Mesendoderm (in vitro differentiated cells): ENCODE measurements at places on chromosomes 7 and 10.

DNA sequence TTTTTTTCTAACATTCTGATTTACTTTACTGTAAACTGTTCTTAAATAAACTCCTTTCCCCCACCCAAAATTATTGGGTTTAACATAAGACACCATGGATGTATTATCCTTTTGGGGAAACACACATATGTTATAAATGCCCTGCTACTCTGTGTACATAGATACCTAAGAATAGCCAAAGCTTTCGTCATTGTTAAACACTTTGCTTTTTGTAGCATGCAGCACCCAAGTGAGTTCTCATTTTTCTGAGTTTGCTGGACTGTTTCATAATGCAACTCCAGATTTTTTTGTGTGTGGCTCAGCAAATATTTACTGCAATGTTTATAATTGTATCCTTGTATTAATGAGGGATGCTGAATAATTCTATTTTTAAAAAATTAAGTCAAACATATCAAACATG is 86.9 kb downstream of the VTI1A start:
- no peaks in the 10 kb centered on the region for H3K27me3 ChIP-seq
- H3K27ac ChIP-seq: no peak overlapping the region
- no peaks in the 10 kb centered on the region for H3K36me3 ChIP-seq
- H3K4me3 ChIP-seq: no peak overlapping the region
- H3K4me1 ChIP-seq: peaks cover 4% of the 10 kb centered on the region
- no peak for DNase-seq

DNA sequence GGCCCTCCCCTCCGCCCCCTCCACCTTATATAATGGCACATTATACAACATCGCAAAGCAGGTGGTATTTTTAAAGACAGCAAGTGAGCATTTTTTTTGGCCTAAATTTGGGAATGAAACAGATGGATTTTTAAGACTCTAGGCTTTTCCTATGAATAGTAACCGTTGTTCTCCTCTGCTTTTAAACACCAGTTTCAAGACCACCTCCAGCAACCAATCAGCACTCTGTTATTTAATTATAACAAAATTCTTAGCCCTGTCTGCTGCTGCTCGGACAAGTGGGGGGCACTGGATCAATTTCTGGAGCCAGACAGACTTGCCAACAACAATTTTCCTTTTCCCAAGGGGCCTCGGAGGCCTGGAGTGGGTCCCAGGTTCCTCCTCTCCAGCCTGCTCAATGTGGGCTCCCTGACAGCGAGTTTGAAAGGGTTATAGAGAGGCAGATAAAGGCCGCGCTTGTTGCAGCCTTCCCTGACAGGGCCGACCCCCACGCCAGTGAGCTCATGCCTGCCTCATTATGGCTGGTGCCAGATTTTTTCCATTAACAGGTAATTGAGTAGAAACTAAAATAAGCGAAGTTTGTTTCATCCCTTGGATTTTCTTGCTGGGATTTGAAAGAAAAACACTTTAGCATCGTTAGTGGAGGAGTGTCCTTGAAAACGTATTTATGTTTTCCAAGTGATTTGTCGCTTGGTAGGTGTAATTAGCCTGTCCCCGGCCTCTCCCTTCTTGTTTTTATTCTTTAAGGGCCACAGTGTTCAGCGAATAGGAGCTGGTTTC is 227.3 kb downstream of the TCF7L2 start:
- no peaks in the 10 kb centered on the region for H3K36me3 ChIP-seq
- no peaks in the 10 kb centered on the region for H3K4me1 ChIP-seq
- H3K27me3 ChIP-seq: no peaks in the 10 kb centered on the region
- DNase-seq: no peak
- H3K4me3 ChIP-seq: no peak overlapping the region

DNA sequence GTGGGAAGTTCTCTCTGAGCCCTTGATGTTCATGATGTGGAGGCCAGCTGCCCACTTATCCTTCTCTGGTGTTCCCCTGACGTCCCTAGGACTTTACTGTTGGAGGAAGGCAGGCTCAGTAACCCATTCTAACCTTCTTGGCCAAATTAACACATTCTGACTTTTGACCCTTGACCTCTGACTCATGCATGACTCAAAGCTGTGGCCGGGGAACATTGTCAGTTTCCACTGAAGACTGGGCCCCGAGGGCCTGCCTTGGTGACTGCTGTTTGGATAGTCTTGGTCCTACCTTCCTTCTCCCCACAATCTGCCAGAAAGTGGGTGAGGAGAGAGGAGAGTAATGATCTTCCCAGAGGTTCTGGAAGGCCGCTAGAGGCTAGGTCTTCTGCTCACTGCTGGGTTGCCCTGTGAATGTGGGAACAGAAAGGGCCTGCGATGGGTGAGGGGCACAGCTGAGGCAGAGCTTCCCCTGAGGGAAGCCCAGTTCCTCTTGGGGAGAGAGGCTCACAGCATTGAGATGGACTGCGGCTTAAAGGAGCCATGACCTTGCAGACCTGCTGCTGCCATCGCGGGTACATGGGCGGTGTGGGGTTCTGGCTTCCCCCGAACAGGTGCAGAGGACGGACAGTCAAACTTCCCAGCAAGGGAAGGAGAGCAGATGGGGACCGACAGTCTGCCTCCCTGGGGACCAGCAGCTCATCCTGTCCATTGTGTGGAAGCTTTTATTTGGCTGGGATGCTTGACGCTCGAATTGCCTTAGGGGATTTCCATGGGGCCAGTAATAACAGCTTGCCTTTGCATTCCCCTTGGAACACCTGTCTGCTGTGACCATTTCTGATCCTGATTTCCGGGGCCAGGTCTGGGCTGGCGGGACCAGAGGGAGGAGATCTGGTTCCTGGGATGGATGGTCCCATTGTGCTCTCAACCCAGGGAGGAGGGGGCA is 43.8 kb downstream of the ADAMTS14 start:
- H3K36me3 ChIP-seq: no peaks in the 10 kb centered on the region
- no peak overlapping the region for H3K27ac ChIP-seq
- DNase-seq: peak; percentile 52
- H3K27me3 ChIP-seq: no peaks in the 10 kb centered on the region
- peaks cover 5% of the 10 kb centered on the region for H3K4me1 ChIP-seq

GRCh38 chr10:99767901-99768300 is 14.5 kb upstream of the ABCC2 start:
- DNase-seq: no peak
- no peak overlapping the region for H3K27ac ChIP-seq
- H3K4me3 ChIP-seq: no peak overlapping the region
- no peaks in the 10 kb centered on the region for H3K36me3 ChIP-seq
- no peaks in the 10 kb centered on the region for H3K27me3 ChIP-seq

GRCh38 chr7:2622869-2623697 is 8.7 kb upstream of the TTYH3 start:
- no peaks in the 10 kb centered on the region for H3K27me3 ChIP-seq
- no peak overlapping the region for H3K27ac ChIP-seq
- H3K4me3 ChIP-seq: no peak overlapping the region
- peaks cover 7% of the 10 kb centered on the region for H3K4me1 ChIP-seq

DNA sequence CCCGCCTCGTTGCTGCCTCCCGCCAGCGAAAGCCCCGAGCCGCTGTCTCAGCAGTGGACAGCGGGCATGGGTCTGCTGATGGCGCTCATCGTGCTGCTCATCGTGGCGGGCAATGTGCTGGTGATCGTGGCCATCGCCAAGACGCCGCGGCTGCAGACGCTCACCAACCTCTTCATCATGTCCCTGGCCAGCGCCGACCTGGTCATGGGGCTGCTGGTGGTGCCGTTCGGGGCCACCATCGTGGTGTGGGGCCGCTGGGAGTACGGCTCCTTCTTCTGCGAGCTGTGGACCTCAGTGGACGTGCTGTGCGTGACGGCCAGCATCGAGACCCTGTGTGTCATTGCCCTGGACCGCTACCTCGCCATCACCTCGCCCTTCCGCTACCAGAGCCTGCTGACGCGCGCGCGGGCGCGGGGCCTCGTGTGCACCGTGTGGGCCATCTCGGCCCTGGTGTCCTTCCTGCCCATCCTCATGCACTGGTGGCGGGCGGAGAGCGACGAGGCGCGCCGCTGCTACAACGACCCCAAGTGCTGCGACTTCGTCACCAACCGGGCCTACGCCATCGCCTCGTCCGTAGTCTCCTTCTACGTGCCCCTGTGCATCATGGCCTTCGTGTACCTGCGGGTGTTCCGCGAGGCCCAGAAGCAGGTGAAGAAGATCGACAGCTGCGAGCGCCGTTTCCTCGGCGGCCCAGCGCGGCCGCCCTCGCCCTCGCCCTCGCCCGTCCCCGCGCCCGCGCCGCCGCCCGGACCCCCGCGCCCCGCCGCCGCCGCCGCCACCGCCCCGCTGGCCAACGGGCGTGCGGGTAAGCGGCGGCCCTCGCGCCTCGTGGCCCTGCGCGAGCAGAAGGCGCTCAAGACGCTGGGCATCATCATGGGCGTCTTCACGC is 825 bp downstream of the ADRB1 start:
- H3K27ac ChIP-seq: no peak overlapping the region
- H3K4me3 ChIP-seq: no peak overlapping the region
- peaks cover 2% of the 10 kb centered on the region for H3K4me1 ChIP-seq
- peak; percentile 32 for DNase-seq
- H3K36me3 ChIP-seq: no peaks in the 10 kb centered on the region

DNA sequence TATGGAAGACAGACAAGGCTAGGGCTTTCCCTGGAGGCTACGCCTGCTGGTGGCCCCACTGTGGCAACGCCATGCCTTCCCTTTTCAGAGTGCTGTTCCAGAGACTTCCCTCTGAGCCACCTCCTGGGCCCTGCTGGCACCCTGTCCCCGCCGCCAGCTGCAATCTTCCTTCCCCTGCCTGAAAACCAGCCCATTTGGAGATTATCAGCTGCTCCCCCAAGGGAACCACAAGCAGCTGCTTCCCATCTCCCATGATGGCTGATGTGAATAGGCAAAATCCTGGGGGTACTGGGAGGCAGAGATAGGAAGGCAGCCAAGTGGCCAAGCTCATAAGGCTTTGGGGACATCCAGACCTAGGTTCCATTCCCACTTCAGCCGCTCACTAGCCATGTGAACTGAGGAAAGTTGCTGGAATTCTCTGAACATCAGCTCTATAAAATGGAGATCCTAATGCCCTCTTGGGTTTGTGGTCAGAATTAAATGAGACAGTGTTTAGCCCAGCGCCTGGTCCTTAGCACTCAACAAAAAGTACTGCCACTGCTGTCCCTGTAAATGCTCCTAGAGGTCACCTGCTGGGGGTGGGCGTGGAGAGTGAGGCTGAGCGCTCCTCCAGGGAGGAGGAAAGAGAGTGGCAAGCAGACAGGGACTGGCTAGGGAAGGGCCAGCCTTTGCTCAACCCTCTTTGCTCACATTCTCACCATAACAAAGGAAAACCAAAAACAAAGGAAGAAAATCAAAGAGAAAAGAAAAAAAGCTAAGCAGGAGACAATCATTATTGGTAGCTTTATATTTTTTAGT is 5.9 kb downstream of the TSPAN33 start:
- no peak overlapping the region for H3K4me3 ChIP-seq
- no peaks in the 10 kb centered on the region for H3K27me3 ChIP-seq
- H3K4me1 ChIP-seq: no peaks in the 10 kb centered on the region

- no peaks in the 10 kb centered on the region for H3K27me3 ChIP-seq
- H3K36me3 ChIP-seq: no peaks in the 10 kb centered on the region
- H3K4me3 ChIP-seq: no peak overlapping the region
- DNase-seq: no peak
These were observed 232.6 kb upstream of the FERD3L start for GRCh38 chr7:19377611-19378344.

- no peaks in the 10 kb centered on the region for H3K27me3 ChIP-seq
- DNase-seq: no peak
- no peak overlapping the region for H3K4me3 ChIP-seq
These were observed 14.6 kb upstream of the BRI3 start for GRCh38 chr7:98266840-98267239.

DNA sequence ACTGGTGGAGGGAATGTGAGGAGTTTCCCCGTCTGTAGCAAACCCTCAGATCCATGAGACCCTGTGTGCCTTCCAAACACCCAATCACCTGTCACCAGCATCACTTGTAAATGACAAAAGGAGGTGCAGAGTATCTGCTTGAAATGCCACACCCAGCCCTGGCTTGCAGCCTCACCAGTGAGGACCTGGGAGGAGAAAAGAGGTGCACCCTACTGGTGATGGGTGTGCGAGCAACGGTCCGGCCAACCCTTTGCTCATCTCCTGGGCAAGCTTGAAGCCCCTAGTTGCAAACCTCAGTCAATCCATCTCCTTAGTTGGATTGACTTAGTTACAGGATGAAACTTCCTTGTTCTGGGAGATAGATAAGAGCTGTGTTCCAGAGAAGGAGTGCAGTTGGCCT is 62.4 kb upstream of the WAPL start:
- no peak overlapping the region for H3K4me3 ChIP-seq
- peak; percentile 63 for DNase-seq
- no peaks in the 10 kb centered on the region for H3K4me1 ChIP-seq
- H3K36me3 ChIP-seq: no peaks in the 10 kb centered on the region
- H3K27ac ChIP-seq: no peak overlapping the region
- H3K27me3 ChIP-seq: no peaks in the 10 kb centered on the region

GRCh38 chr7:101950450-101951119 is 133.2 kb downstream of the CUX1 start:
- peaks cover 7% of the 10 kb centered on the region for H3K4me1 ChIP-seq
- H3K27ac ChIP-seq: no peak overlapping the region
- no peaks in the 10 kb centered on the region for H3K27me3 ChIP-seq
- peak; percentile 84 for DNase-seq
- no peak overlapping the region for H3K4me3 ChIP-seq
- H3K36me3 ChIP-seq: no peaks in the 10 kb centered on the region

DNA sequence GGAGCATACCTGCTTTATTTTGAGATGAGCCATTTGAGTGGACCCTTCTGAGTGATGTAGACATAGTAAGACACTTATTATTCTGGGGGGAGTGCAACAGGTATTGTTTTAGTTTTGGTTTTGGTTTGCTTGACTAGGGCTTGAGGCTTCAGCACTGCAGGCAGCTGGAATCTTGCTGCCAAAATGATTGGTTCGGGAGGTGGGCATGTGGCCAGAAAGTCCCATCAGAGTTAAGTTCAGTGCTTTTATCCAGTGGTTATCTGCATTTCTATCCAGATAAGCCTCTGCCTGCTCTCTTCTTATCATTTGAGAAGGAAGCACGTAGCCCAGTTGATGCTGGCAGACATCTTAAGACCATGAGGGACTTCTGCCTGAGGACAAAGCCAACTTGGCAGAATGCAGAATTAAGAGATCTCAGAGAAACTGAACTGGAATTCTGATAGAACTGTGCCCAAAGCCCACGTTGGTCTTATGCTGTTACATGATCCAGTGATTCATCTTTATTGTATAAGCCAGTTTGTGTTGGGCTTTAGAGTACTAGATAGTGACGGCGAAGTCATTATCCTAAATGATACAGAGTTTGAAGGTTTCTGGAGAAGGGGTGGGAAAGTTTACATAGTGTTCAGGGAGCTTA is 9.6 kb upstream of the JAZF1 start:
- H3K36me3 ChIP-seq: no peaks in the 10 kb centered on the region
- no peaks in the 10 kb centered on the region for H3K27me3 ChIP-seq
- peak; percentile 79 for DNase-seq
- peaks cover 3% of the 10 kb centered on the region for H3K4me1 ChIP-seq
- no peak overlapping the region for H3K4me3 ChIP-seq

- no peak overlapping the region for H3K27ac ChIP-seq
- H3K36me3 ChIP-seq: no peaks in the 10 kb centered on the region
- no peak overlapping the region for H3K4me3 ChIP-seq
- H3K4me1 ChIP-seq: no peaks in the 10 kb centered on the region
These were observed 55.2 kb downstream of the EGFR start for GRCh38 chr7:55073976-55074528.

- no peaks in the 10 kb centered on the region for H3K4me1 ChIP-seq
- no peaks in the 10 kb centered on the region for H3K36me3 ChIP-seq
- H3K4me3 ChIP-seq: peak within 1 kb of the TSS; percentile 16
These were observed at the start of gene WNT16 for GRCh38 chr7:121328508-121329190. Gene WNT16 (plus strand): TSS chr7:121329000. CDS start chr7:121329293, 293 bp downstream.

GRCh38 chr7:80885757-80886156 is 33.1 kb downstream of the SEMA3C start:
- H3K27me3 ChIP-seq: no peaks in the 10 kb centered on the region
- H3K27ac ChIP-seq: no peak overlapping the region
- DNase-seq: no peak
- H3K4me1 ChIP-seq: no peaks in the 10 kb centered on the region
- H3K36me3 ChIP-seq: no peaks in the 10 kb centered on the region
